ENCODE measurements at places on chromosomes 11 and 22. TPM values are rescaled to one million over a fixed set of nuclear protein-coding genes. Genes with fewer than 3 reads are reported as not detected.

Gene CABP2
- not detected for total RNA-seq

Gene CFAP68
- 26.0 TPM for total RNA-seq

Gene RAG2
- total RNA-seq = not detected

Gene CASP5
- total RNA-seq = not detected

Gene OR8D1
- total RNA-seq = not detected

Gene GSTT2
- total RNA-seq = 0.66 TPM

Gene SLC17A6
- not detected for total RNA-seq

Gene RIMBP3B
- total RNA-seq = not detected

Gene UBQLN3
- total RNA-seq = 0.14 TPM

Gene MS4A6E
- not detected for total RNA-seq

Gene CDC42EP2
- 11.3 TPM for total RNA-seq

Gene KCTD21
- 8.6 TPM for total RNA-seq

- H3K4me3 ChIP-seq = no peak overlapping the region
- H3K27me3 ChIP-seq = no peaks in the 10 kb centered on the region
- H3K4me1 ChIP-seq = peaks cover 7% of the 10 kb centered on the region
- DNase-seq = no peak
- H3K27ac ChIP-seq = no peak overlapping the region
These were observed 6.7 kb downstream of the TRPT1 start for GRCh38 chr11:64219354-64219684.

- no peaks in the 10 kb centered on the region for H3K4me1 ChIP-seq
- no peaks in the 10 kb centered on the region for H3K36me3 ChIP-seq
- H3K27me3 ChIP-seq = peaks cover 53% of the 10 kb centered on the region
- H3K4me3 ChIP-seq = no peak overlapping the region
These were observed 246.6 kb upstream of the B3GAT1 start for GRCh38 chr11:134658481-134659225.

DNA sequence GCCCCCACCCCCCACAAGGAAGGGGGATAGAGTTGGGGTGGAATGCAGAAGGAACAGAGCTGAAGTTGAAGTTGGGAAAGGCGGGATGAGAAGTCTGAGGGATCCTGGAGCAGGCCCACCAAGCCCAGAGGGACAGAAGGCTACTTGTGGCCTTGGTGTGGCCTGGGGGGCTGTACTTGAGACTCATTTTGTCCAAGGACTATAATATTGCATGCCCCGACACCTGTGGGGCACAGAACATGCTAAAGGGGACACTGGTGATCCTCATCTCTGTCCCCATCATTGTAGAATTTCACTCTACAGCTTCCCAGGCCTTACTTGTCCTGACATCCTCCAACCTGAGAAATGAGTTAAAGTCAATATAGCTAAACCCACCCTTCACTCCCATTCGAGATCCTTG, 1.3 kb downstream of the ESAM start:
- H3K4me3 ChIP-seq = peak overlapping the region; percentile 82
- H3K4me1 ChIP-seq = peaks cover 78% of the 10 kb centered on the region
- H3K27me3 ChIP-seq = peaks cover 73% of the 10 kb centered on the region

- peaks cover 7% of the 10 kb centered on the region for H3K4me1 ChIP-seq
- H3K27ac ChIP-seq = no peak overlapping the region
- no peak for DNase-seq
These were observed 8.4 kb downstream of the VWA5A start for GRCh38 chr11:124123622-124124021.

DNA sequence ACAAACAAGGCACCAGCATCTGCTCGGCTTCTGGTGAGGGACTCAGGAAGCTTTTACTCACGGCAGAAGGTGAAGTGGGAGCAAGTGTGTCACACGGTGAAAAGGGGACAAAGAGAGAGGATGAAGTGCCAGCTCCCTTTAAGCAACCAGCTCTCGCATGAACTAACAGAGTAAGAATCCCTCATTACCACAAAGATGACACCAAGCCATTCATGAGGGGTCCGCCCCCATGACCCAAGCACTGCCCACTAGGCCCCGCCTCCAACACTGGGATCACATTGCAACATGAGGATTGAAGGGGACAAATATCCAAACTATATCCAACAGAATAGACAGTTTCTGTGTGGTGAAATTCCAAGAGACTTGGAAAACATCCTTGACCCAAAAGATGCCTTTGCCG, 198.2 kb upstream of the POU2AF2 start:
- H3K27me3 ChIP-seq = no peaks in the 10 kb centered on the region
- no peak overlapping the region for H3K27ac ChIP-seq
- no peak for DNase-seq
- no peak overlapping the region for H3K4me3 ChIP-seq
- no peaks in the 10 kb centered on the region for H3K36me3 ChIP-seq

- no peak overlapping the region for H3K4me3 ChIP-seq
- H3K27ac ChIP-seq = no peak overlapping the region
- DNase-seq = no peak
- H3K27me3 ChIP-seq = no peaks in the 10 kb centered on the region
- peaks cover 13% of the 10 kb centered on the region for H3K36me3 ChIP-seq
These were observed 27.0 kb downstream of the AP2A2 start for GRCh38 chr11:952406-953385.

- no peak overlapping the region for H3K27ac ChIP-seq
- no peaks in the 10 kb centered on the region for H3K27me3 ChIP-seq
- no peak for DNase-seq
- no peaks in the 10 kb centered on the region for H3K36me3 ChIP-seq
- no peaks in the 10 kb centered on the region for H3K4me1 ChIP-seq
These were observed 2254.0 kb downstream of the LRRC4C start for GRCh38 chr11:39205236-39205995.

DNA sequence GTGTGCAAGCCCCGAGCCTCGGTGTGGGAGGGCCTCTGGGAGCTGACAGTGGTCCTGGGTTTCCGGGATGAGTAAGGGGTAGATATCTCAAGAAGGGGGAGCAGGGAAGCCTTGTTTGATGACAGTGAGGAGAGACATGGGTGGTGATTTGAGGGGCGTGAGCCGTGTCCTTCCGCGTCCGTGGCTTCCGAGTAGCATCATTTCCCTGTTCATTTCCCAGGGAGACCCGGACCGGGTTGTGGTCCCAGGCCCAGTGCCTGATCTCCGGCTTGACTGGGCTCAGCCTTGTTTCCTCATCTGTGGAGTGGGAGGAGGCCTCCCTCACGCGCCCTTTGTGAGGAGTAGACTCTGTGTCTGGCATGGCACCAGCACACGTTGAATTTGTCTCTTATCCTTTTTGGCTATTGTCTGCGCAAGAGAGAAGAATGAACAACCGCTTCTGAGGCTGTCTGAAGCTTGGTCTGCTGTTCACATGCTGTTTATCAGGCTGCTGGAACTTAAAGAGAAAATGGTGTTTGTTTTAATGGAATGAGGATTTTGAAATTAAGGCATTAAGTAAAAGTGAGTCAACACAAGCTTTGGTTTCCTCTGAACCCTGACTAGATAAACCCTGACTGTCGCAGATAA, 348.5 kb downstream of the TBC1D22A start:
- no peaks in the 10 kb centered on the region for H3K27me3 ChIP-seq
- H3K4me3 ChIP-seq = no peak overlapping the region
- no peak overlapping the region for H3K27ac ChIP-seq

- no peak overlapping the region for H3K4me3 ChIP-seq
- peaks cover 70% of the 10 kb centered on the region for H3K27me3 ChIP-seq
- no peaks in the 10 kb centered on the region for H3K4me1 ChIP-seq
- H3K27ac ChIP-seq = no peak overlapping the region
- DNase-seq = no peak
These were observed 7.3 kb downstream of the NELL1 start for GRCh38 chr11:20676658-20677057.

GRCh38 chr11:47466701-47467250, 17.8 kb upstream of the RAPSN start:
- peak; percentile 23 for DNase-seq
- H3K4me3 ChIP-seq = peak overlapping the region; percentile 37

DNA sequence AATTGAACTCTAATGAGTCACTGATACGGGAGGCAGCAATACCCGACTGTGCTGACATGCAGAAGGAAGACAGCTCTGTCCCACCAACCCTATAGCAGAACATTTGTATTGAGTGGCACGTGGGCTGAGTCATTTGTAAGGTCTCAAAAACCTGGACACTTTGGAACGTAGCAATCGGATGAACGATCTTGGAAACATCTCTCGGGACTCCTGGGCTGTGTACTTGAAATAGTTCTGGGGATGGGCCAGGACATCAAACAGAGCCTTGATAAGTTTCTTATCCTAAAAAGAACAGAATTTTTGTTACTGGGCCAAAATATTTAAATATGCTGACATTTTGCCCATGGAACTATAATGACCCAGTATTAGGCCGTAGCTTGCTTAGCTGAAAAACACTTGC, 17.1 kb upstream of the NRIP3 start:
- DNase-seq = no peak
- no peaks in the 10 kb centered on the region for H3K36me3 ChIP-seq
- H3K4me1 ChIP-seq = peaks cover 42% of the 10 kb centered on the region
- H3K27me3 ChIP-seq = no peaks in the 10 kb centered on the region
- H3K27ac ChIP-seq = no peak overlapping the region

GRCh38 chr11:102935514-102935913, 20.0 kb downstream of the MMP13 start:
- no peak for DNase-seq
- no peak overlapping the region for H3K27ac ChIP-seq
- H3K4me1 ChIP-seq = no peaks in the 10 kb centered on the region
- H3K4me3 ChIP-seq = no peak overlapping the region
- H3K36me3 ChIP-seq = no peaks in the 10 kb centered on the region

- H3K36me3 ChIP-seq = peaks cover 4% of the 10 kb centered on the region
- H3K4me1 ChIP-seq = peaks cover 6% of the 10 kb centered on the region
- H3K27ac ChIP-seq = no peak overlapping the region
- no peak overlapping the region for H3K4me3 ChIP-seq
These were observed 69.8 kb upstream of the MTMR2 start for GRCh38 chr11:95993438-95994298.

DNA sequence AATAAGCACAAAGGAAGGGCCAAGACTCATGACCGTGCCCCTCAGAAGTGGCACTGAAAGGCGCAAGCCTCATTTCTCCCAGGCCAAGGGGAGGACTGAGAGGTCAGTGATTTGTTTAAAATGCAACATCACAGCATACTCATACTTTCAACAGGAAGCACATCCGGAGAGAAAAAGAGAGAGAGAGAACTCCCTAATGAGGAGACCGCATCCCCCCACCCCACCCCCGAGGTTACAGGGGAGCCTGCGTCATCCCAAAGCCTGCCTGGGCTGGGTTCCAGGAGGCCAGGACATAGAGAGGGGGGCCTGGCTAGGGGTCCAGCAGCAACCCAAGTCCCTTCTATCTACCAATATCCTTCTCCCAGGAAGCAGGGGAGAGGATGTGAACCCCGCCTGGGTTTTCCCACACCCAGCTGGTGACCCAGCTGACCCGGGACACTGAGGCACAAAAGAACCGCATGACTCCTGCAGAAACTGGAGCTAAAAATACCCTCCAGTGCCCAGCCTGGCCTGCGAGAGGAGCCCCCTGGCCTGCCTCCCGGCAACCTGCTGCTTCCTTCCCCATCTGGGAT, 3.8 kb downstream of the CSNK1E start:
- H3K27ac ChIP-seq = peak overlapping the region; percentile 98
- DNase-seq = peak; percentile 78
- peak overlapping the region; percentile 83 for H3K4me3 ChIP-seq
- peaks cover 96% of the 10 kb centered on the region for H3K4me1 ChIP-seq
- H3K36me3 ChIP-seq = peaks cover 9% of the 10 kb centered on the region

- no peak for DNase-seq
- peaks cover 56% of the 10 kb centered on the region for H3K36me3 ChIP-seq
- H3K4me3 ChIP-seq = no peak overlapping the region
These were observed 8.8 kb downstream of the MISFA start for GRCh38 chr11:18608376-18608775.

Measured in left ventricle myocardium inferior (tissue), 1 donor.